ENCODE measurements at places on chromosomes 5 and 9.

- no peak for DNase-seq
Observed at GRCh38 chr5:109929911-109930310, 240.2 kb downstream of the MAN2A1 start.

DNA sequence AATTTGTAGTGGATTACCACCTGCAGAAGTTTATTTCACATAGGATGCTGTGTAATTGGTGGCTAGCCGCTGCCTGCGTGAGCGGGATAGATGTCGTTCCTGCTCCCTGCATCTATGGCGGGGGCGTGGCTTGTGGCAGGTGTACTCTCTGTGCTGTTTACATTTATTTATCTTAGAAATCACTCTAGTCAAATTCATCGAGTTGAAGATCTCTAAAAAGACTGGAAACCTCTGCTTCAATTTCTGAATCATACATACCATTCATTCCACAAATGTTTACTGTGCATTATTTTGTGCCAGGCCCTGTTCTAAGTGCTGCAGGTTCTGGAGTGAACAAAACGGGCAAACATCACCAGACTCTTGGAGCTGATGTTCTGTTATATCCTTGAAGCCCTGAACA is 11.9 kb downstream of the ROPN1L start:
- DNase-seq = no peak

GRCh38 chr5:133334796-133335639 is 277.3 kb downstream of the FSTL4 start:
- no peak for DNase-seq

DNA sequence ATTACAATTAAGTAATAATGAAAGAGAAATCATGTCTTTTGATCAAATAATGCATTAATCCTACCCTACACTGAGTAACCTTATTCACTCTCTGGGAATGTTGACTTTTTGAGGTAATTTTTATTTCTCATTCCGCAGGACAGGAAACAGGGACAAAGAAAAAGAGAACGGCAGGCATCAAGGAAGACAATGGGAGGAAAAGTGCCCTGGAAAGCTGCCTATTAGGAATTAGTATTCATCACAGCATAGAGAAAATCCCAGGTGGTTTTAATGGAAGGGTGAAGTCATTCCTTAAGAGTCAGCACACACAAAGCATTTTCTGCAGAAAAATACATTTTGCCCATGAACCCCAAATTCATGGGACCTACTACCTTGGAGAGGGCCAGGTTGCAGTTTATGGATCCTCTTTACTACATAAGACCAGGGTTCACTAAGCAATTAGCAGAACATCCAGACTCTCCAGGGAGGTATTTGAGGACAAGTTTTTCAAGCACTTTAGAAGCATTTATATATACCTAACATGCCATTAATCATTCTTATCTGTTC is 9.4 kb downstream of the FSTL4 start:
- no peak for DNase-seq

DNA sequence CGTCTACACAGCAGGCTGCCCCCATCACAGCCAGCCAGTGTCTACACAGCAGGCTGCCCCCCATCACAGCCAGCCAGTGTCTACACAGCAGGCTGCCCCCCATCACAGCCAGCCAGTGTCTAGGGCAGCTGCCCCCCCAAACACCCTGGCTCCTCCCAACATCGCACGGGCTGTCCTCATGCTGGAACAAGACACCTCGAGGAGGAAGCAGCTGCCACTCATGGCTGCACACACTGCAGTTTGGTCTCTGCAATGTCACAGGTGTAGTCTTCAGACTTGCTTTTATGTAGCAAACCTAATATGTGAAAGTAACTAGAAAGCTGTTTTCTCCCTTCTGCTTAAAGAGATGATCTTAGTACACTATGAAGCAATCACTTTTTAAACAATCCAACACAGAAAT is 9.7 kb downstream of the LRRC14B start:
- DNase-seq = no peak

DNA sequence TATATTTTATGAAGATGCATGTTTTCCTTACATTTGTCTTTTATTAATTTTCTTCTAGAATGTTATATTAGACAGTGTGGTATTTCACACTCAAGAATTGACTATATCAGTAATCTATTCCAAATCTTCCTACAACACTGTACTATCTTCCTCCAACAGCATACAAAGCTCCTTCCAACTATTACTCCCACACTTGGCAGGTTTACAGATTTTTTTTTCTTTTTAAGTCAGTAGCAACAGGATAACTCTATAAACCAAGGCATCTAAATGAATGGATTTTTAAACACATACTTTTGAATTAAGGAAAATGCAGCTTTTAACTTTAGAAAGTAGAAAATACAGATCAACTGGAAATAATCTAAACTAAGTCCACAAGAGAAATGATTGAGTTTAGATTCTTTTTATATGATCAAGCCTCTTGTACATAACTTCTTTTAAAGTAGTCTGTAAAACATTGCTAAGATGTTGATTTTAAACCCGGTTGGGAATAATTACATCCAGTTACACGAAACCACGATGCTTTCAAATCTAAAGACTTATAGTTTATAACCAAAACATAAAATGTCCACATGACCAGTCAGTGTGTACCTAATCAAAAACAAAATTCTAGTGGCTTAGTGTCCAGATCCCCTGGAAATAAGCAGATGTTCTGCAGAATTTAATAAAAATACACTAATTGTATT is 281.6 kb downstream of the ADAMTS6 start:
- no peak for DNase-seq

Measured in femur (tissue), 1 donor.